Stimulated activated CD8-positive, alpha-beta memory T cell treated with anti-CD3 and anti-CD28 coated beads, Interleukin-4, amount 100 ng/mL, for 4 hours (primary cell): ENCODE measurements at places on chromosomes 5 and 9.

DNA sequence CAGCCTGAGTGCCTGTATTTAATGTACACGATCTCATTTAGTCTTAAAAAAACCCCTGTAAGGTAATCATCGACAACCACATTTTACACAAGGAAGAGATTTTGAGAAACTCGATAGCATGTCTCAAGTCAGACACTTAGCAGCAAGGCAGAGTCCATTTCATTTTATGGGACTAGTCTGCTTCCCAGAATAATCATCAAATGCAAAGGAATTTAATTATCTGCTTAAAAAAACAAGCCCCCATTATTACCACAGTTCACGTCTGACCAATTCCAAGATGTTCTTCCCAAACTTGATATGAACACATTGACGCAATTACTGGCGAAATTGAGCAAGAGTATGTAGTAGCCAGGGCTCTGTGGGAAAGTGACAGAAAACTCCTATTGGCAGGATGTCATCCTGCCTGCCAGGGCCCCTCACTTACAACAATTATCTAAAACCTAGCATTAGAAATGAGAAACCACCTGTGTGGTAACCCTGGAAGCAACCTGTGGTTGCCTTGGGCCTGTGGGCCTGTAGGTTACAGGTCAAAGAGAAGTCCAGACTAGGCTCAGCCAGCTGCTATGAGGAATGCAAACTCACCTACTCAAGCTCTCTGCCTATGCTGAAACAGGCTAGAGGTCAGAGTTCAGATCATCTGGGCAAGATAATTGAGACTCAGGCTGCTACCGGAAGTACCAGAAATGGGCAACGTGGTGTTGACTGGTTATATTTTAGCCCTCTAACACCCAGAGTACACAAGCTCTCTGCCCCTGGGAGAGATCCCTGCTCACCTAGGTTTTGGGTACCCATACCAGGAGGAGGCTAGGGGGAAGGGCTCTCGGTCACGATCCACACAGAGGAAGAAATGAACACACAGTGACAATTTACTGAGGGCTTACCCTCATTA is 1.6 kb downstream of the B4GALT1 start:
- no peak for DNase-seq

DNA sequence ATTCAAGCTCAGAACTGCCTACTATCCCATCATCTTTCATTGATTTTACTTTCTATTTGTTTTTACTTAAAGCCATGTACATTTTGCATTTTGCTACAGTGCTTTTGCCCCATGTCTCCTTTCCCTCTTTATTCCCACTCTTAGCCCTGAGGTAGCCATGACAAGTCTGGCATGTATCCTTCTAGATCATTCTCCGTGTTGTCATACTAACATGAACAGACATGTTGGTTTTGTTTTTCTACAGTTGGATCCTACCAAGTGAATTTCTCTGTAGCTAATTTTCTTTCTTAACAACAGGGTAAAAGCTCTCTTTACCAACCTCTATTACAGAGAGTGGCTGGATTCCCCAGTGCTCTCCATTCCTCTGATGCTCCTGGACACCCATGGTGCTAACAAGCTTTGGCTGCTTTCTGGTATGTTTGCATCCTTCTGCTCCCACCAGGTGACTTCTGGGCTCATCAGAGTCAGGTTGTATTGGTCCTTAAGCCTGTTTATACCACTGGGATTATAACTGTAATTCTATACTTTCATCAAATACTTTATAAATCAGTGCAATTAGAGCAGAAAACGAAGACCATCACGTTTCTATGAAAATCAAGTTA is 38.8 kb upstream of the BOD1 start:
- DNase-seq, result no peak

- DNase-seq, result no peak
These were observed 52.2 kb upstream of the CKMT2 start for GRCh38 chr5:81180780-81181460.

- DNase-seq, result no peak
These were observed 72.7 kb upstream of the WWC1 start for GRCh38 chr5:168218746-168219145.

GRCh38 chr5:95631255-95631958 is 11.5 kb downstream of the GPR150 start:
- DNase-seq, result no peak

DNA sequence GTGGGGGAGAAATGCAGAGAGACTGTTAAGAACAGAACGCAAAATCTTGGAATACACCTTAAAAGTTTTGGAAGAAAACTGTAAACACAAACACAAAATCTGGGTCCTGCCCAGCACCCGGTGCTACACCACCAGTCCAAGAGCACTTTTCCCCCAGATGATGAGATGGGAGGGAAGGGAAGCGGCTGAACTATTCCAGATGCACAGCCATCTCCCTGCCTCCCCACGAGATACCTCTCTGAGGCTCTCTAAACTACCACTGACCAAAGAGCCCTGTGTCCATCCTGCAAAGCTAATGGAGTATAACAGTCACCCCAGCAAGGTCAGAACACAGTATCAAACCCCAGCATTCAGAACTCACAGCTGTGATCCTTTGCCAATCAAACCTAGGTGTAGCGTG is 8.0 kb downstream of the SPARC start:
- DNase-seq, result no peak

GRCh38 chr5:146334074-146334533 is 4.5 kb upstream of the POU4F3 start:
- DNase-seq, result no peak

DNA sequence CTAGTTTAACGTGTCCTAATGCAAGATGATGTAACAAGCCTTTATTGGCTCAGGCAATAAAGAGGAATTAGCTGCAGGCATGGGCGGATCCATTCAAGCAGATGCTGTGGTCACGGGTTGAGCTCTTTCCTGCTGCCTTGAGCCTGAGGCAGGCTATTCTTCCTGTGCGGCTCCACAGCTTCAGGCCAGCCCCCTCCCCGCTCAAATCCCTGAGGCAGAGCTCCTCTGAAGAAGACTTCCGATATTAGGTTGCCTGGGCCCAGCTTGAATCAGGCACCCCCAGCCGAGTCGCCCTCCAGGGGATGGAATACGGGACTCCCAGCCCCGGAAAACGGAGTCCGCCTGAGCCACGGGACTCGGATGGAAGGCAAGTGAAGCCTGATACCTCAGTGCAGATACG is 95.0 kb upstream of the RUFY1 start:
- no peak for DNase-seq

DNA sequence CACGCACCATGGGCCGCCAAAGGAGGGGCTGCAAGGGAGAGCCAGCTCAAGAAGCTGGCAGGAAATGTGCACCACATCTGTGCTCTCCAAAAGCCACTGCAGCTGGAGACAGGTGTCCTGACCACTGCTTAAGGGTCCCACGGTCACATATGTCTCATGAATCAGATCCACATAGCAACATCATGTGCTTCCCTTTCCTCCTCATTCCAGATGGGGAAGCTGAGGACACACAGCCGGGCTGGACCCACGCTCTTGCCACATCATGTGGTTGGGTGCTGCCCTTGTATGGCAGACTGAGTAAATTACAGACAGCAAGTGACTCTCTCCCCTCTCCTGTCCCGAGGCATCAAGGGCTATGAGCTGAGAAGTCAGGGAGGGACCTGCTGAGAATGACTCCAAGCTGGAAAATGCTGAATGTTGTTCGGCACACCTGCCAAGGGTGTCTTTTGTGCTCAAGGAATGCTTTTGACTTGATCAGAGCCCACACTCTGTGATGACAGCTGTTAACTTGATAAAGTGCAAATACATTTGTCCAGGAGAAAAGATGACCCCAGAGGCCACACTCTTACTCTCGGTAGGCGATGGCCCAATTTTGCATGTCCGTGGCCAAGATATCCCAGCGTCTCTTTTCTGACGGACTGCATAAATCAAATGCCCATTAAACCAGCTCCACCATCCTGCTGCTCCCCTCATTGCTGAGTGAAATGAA is 58.2 kb downstream of the NSUN2 start:
- no peak for DNase-seq

DNA sequence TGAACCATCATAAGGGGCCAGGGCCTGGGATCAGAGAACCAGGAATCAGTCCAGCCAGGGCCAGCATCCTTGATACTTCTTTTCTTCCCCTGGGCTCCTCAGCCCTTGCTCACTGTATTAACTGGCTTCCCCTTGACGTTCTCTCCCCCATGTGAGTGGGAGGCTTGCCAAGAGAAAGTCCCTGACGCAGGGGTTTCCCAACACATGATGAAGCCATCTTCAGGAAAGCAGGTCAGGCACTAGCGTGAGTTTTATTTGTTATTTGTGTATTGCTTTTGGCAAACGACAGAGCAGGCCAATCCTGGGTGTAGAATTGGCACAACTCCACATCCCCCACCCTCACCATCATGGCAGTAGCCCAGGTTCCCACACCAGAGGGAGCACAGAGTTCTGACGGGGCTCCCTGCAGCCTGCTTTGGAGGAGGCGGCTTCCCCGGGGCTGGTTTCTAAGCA is 165.5 kb upstream of the NFIL3 start:
- DNase-seq, result no peak
